SJSA1 (cell line): ENCODE measurements at places on chromosomes 3 and 15. TPM values are rescaled to one million over a fixed set of nuclear protein-coding genes. Genes with fewer than 3 reads are reported as not detected.

DNA sequence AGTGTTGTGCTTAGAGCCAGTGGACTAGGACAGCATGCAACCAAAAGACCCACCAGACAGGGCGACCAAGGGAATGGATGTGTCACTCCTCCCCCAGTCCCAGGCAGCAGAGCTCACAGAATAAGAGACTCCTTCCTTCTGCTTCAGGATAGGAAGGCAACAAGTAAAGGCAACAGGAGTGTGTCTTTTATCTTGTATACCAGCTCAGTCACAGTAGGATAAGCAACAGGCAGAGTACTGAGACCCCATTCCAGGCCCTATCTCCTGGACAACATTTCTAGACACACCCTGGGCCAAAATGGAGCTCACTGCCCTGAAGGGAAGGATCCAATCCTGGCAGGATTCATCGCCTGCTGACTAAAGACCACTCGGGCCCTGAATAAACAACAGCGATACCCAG is 25.0 kb downstream of the PDCD10 start:
- DNase-seq = no peak

GRCh38 chr3:71984843-71985613 is 200.1 kb upstream of the PROK2 start:
- no peak for DNase-seq

GATA2 gene
- 14.9 and 15.5 TPM in 2 replicates for total RNA-seq

DNA sequence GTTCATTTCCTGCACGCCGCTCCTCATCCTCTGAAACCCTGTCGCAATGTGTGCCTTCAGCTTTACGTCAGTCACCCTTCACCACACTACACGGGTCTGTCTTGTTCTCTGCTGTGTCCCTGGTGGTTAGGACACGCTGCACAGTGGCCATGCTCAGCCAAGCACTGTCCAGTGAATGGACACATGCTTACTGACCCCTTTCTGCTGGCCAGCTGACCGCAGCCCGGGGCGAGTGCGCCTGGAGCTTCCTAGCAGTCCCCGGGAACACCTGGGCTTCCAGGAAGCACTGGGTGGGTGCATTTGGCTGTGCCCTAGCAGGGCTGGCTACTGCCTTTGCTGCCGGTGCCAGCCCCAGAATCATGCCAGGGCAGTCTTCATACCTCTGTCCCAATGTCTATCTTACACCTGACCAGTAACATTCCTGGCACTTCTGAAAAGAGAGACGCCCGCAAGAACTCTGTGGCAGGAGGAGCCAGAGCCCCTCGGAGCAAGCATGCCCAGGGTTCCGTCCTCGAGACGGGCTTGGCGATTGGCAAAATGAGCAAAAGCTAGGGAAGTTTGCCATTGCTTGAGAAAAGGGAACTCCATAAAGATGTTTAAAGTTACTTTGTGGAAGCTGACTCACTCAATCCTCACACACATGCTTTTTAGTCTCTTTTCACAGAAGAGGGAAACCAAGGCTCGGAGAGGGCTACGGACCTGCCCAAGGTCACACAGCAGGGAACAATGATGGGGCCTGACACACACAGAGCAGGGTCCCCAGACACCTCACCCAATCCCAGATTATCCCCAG is 15.7 kb upstream of the ZXDC start:
- no peak for DNase-seq

GRCh38 chr3:138941259-138941885 is 5.6 kb downstream of the FOXL2 start:
- DNase-seq = no peak

DNA sequence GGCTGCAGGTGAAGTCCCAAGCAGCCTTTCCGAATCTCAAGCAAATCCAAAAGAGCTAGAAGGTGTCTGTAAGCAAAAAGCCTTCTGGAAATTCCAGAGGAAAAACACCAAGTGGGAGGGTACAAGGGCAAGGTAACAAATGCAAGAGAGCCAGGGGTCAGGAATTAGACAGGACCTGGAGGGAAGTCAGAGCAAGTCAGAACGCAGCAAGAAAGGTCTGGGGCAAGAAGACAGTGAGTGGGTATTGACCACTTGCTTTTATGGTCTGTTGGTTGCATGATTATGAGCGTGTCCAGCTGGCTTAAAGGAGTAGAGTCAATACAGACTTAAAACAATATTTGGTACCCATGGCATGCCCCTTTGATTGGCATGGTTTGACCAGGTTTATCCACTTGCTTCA is 66.7 kb upstream of the OXTR start:
- DNase-seq = no peak

DNA sequence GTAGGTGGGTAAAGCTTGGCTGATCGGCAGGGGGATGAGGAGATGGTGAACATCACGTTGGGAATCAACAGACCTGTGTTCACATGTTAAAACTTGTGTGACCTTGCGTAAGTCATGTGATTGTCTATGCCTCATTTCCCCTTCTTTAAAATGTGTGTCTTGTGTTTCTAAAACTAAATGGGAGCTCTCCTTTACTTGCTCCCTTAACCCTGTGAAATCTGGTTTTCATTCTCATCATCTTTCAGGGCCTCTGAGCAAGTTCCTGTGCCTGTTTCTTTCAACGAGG is 29.7 kb upstream of the IREB2 start:
- DNase-seq = no peak

DNA sequence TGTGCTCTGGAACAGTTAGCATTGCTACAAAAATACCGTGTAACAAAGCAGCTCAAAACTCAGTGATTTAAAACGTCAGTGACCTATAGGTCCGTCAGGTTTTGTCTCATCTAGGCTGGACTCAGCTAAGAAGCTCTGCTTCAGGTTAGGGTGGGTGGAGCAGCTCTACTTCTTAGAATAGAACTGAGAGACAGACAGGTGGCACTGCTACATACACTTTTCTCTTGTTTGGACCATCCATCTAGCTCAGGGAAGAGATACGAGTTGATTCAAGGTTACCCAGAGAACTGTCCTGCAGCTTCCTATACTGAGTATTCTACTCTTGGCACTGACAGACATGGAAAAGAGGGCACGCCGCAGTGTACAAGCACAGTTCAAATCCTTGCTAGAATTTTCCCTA is 456.1 kb downstream of the IGSF11 start:
- no peak for DNase-seq

DNA sequence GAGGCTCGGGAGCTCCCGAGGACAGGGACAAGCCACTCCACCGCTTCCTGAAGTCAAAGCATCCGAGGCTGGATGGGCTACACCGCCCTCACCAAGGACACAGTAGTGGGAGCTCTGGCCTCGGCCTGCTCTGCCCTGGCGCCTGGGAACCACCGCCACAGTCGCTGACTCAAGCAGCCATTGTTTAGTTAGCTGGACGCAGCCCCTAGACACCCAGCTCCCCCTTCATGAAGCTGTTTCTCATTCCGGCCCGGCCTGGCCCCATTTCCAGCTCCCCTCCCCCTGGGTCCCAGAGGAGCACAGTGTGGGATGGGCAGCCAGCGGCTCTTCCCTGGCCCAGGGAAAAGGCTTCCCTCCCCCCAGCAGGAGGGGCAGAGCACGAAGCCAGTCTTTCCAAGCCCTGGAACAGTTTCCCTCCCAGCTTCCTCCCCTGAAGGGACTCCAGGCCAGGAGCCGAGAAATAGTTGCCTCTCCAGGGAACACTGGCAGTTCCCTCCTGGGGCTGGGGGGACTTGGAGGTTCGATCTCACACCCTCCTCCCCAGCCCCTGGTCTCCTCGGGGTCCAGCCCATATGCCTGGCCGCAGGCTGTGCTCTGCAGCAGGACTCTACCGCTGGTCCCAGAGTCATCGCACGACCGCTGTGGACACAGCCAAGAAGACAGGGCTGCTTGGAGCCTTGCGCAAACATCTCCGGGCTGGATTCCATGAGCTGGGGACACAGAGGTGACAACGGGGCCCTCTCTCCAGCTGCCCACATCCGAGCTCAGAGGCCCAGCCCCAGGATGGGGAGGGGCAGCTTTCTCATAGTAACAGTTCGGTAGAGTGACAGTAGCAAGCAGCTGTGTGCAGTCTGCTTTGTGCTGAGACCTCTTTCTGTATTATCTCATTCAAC is 10.0 kb downstream of the PLXND1 start:
- DNase-seq = peak; percentile 97

- DNase-seq = no peak
Observed at GRCh38 chr3:110166791-110167190, 829.4 kb upstream of the DPPA4 start.

DNA sequence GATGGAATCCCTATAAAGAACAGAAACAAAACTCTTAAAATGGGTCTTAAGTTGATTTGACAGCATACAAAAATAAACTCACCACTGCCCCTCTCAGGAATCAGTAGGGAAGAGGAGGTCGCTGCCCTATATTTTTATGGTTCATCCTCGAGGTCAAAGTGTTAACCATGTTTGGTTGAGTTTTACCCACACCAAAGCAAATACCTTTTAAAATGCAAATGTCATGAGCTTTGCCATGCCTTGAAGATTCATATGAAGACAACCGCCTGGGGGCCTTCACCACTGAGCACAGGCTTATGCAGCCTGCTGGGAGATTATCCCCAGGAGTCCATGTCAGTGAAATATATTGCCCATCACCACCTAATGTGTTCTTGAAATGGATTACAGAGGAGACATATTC is 66.1 kb downstream of the GLB1 start:
- no peak for DNase-seq

DNA sequence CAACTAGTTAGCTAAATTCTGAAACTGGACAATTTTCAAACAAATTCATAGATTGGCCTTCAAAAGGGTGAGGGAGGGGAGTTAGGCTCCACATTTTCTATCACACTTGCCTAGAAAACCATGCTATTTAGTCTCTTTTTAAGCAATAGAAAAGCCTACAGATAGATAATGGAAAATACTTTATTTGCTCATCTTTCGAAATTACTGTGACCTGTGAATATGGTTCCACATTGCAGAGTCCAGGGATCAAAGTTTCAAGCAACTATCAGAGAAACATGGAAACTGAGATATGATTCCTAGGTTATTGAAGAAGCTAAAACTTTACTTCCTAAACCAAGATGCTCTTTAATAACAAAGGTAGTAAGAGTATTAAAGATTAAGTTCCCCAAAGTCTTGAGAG is 176.6 kb upstream of the NECTIN3 start:
- no peak for DNase-seq

TCF12 gene
- 47.0 and 69.5 TPM in 2 replicates for total RNA-seq

GRCh38 chr3:99877031-99877579 is 59.4 kb downstream of the CMSS1 start:
- DNase-seq = peak; percentile 29

GRCh38 chr15:83225449-83225848 is 17.8 kb upstream of the HDGFL3 start:
- DNase-seq = no peak

GOLGA8O gene
- total RNA-seq = not detected in 2 replicates

- DNase-seq = peak; percentile 53
Observed at GRCh38 chr15:68372291-68372811, 59.6 kb downstream of the ITGA11 start.
